T-helper 2 cell (primary cell): ENCODE measurements at places on chromosomes 11 and 22.

DNA sequence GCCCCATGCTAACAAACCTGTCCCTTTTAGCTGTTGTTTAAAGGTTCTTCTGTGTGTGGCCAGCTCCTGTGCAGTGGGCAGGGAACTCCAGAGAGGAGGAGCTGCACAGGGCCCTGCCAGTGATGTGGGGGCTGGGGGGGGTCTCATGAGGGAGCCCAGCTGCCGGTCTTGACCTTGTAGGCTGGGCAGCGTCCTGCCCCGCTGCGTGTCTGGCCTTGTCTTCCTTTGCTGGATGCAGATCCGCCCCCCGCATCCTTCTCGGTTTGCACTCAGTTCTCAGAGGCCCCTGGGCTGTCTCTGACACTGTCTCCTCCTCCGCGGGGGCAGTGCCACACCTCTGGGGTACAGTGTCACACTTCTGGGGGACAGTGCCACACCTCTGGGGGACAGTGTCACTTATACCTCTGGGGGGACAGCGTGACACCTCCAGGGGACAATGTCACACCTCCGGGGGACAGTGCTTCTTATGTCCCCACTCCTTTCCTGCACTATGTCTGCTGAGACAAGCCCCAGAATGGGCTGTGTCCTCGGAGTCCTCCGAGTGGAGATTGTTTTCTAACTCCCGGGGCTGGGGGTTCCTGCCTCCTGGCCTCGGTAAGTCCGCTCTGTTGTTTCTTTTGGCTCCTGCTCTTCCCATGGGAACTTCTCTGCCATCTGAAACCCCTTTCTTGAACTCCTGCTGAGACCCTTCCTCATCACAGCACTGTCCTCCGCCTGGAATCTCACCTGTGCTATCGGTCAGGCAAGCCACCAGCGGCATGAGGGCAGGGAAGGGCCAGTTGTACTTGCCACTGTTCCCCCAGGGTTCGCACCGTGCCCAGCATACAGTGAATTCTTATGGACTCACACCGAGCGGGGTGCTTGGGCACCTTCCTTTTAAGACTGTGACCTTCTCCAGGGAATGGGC is 788.3 kb downstream of the TBC1D22A start:
- no peak for DNase-seq

DNA sequence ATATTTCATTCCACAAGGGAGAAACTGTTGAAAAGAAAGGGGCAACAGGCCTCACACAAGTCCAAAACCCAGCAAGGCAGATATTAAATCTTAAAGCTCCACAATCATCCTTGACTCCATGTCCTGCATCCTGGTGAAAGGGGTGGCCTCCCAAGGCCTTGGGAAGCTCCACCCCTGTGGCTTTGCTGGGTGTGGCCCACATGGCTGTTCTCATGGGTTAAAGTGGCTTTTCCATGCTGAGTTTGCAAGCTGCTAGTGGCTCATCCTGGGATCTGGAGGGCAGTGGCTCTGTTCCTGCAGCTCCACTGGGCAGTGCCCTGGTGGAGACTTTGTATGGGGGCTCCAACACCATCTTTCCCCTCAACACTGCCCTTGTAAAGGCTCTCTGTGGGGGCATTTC is 106.4 kb downstream of the CTNND1 start:
- no peak for DNase-seq

- DNase-seq, result peak; percentile 62
Measured at GRCh38 chr11:120343429-120343828, 7.2 kb downstream of the ARHGEF12 start.

- DNase-seq, result no peak
Measured at GRCh38 chr11:117647872-117648271, 149.1 kb downstream of the DSCAML1 start.

GRCh38 chr22:26364066-26365015 is 64.7 kb upstream of the ASPHD2 start:
- DNase-seq, result peak; percentile 22

DNA sequence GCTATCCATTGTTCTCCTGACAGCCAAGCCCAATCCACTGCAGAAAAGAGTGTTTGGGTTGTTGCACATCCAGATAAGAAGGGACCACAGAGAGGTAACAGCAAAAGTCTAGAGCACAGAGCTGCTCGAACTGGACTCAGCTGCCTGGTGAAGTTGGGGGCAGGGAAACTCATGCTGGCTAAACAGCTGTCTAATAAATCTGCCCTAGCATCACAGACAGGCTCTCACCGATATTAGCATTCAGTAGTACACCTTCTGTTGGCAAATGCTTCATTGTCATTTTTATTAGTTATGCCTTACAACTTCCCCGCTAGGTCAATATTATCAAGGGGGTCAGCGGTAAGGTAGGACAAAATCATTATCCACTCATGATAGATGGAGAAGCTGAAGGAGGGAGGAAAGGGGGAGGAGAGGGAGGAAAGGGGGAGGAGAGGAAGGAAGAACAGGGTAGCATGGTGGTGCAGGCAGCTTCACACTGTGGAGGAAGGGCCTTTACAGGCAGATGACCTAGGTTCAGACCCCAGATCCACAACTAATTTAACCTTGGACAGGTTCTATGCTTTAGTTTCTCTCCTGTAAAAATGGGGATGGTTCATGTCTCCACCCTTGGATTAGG is 102.7 kb downstream of the LARGE1 start:
- DNase-seq, result no peak

- DNase-seq, result no peak
Measured at GRCh38 chr11:96319898-96320656, 22.9 kb downstream of the MAML2 start.

DNA sequence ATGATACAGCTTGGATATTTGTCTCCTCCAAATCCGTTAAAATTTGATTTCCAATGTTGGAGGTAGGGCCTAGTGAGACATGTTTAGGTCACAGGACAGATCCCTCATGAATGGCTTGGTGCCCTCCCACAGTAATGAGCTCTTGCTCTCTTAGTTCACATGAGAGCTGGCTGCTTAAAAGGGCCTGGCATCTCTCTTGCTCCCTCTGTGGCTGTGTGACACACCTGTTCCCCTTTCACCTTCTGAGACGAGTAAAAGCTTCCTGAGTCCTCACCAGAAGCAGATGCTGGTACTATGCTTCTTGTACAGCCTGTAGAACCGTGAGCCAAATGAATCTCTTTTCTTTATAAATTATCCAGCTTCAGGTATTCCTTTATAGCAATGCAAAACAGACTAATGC is 3.5 kb downstream of the VPS37C start:
- no peak for DNase-seq

DNA sequence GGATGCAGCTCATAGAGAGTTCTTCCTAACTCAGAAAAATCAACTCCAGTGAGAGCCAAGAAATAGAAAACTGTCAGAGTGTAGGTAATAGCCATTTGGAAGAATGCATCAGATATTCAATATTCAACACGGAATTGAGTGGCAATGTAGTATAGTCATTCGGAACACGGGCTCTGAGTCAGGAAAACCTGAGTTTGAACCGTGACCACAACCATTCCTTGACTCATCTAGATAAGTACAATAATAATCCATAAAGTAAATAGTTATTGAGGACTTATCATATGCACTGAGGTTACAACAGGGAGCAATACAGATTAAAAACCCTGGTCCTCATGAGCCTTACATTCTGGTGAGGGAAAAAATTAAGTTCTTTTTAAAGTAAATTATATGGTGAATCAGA is 62.6 kb upstream of the PHF21A start:
- DNase-seq, result no peak

- no peak for DNase-seq
Measured at GRCh38 chr22:27724157-27724556, 77.4 kb downstream of the MN1 start.

DNA sequence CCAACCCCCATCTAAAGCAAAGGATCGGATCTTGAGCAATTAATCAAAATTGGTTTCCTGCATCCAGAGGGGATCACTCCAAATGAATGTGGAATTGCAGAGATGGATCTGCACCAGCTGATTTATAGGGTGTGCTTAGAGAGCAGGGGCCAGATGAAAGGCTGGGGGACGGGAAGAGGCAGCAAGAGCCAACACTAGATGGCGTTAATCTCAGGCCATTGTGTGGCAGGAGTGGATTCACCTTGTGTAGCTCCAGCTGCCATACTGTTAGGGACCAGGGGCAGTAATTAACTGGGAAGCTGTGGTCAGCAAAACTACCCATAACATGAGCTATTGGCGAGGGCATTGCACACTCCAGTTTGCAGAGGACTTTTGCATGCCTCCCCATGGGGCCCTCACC is 35.6 kb downstream of the SERPINH1 start:
- no peak for DNase-seq
